ENCODE measurements at places on chromosomes 2 and 18.

DNA sequence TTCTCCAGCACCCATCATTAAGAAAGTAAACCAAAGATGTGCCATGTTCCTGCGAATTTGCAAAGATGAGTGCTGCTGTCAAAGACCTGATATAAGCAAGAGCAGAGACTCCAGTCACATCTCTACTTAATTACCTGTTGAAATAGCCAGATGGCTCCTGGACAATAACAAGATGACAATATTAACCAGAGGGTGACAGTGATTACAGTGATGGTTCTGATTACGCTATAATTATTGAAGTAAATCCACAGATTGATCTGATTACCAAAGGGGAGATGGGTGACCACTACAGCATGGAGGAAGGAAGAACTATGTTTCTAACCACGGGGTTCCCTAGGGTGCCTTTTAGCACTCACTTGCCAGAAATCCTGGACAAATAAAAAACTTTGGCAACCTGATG, 36.5 kb upstream of the AFF3 start:
- no peak for DNase-seq

DNA sequence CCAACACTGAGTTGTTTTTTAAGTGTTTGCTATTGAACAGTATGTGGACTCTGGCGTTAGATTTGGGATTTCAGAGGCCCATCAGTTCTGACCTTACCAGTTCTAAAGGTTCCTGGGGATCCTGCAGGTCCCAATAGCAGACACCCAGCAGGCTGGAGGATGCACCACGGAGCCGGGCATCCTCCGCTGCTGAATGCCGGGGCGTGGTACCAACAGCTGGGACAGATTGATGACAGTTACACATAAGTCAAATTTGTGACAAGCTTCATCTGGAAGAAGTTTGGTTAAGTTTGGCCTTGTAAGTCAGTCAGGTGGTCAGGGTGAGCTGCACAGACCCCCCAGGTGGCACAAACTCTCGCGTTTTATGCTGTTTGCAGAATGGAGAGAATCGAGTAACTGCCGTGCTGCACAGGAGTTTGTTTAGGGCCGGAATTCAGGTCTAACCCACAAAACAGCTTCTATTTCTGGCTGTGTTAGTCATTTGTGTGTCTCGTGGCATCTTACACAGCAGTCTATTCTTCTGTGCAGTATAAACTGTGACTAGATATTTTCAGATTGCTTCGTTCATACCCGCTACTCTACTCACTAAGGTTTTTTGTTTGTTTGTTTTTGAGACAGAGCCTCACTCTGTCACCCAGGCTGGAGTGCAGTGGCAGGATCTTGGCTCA, 19.2 kb downstream of the CTDP1 start:
- DNase-seq, result no peak

DNA sequence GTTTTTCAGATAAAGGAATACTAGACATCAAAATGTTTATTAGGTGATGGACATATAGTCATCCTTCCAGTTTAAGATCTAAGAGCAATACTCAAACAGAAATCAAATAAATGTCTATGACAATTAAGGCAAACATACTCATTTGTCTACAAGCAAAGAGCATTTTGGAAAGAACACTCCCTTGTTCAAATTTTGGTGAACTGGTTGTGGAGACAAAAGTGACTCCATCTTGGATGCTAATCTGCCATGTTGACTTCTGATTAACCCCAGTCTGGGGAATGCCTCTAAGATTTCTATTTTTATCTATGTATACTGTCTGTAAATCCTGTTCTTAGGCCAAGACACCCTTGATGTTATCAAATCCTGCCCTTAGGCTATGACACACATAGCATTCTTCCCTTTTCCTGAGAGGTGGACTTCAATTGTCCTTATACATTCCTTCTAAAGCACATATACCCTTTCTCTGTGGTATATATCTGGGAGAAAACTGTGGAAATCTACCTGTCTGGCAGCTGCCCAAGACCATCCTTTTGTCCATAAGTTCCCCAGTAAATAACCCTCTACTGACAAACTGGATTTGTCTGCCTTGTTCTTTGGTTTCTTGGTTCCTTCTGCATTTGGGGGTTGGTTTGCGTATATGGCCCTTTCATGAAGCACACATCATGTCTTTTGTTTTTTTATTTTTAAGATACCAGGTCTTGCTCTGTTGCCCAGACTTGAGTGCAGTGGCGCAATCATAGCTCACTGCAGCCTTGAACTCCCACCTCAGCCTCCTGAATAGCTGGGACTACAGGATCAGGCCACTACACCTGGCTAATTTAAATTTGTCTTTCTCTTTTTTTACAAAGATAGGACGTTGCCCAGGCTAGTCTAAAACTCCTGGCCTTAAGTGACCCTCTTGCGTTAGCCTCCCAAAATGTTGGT, 12.5 kb upstream of the PLEKHM3 start:
- no peak for DNase-seq

GRCh38 chr2:234723400-234723799, 226.5 kb upstream of the ARL4C start:
- DNase-seq, result no peak

DNA sequence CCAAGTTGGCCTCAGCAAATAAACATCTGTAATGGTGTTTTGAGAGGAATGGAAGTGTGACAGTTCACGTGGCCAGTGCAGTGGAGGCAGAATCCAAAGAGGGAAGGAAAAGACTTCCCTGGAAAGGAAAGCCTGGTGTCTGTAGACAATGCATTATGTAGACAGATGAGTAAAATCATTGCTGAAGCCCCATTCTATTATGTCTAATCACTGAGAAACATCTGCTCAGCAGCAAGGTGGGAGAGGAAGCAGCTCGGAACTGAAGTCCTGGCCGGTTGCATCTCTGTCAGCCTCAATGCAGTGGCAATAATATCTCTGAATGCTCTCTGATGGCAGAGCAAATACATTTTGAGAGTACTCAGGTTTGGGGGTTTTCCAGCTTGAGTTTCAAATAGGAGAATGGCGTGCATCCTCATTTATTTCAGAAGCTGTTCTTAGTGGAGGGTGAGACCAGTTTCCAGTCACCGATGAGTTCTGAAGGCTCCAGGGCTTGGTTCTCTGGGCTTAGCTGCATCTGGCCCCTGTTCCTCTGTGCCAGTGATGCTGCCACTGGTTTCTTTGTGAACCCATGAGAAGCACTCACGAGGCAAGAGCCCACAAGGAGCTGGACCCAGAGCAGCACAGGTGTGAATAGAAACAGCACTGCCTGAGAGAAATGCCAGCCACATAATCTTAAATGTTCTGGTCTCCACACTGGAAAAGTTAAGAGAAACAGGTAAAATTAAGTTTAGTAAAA, 63.3 kb downstream of the RPIA start:
- no peak for DNase-seq

DNA sequence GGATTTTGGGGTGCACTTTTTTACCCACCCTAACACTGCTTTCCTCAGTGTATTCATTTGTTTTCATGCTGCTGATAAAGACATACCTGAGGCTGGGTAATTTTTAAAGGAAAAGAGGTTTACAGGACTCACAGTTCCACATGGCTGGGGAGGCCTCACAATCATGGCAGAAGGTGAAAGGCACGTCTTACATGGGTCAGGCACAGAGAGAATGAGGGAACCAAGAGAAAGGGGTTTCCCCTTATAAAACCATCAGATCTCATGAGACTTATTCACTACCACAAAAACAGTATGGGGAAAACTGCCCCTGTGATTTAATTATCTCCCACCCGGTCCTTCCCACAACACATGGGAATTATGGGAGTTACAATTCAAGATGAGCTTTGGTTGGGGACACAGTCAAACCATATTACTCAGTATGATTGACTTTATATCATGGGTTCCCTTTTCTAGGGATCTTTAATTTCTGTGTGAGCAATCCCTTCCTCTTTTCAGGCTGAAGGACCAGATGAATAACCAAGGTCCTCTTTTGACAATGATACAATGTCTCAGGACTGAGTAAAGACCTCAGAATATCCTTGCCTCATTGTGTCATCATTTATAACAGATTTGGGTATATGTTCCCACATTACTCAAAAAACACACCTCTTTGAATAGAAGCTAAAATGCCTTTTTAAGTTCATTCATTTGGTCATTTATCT, 100.1 kb upstream of the TRIB2 start:
- DNase-seq, result no peak

- DNase-seq, result no peak
Measured at GRCh38 chr2:175855236-175855635, 146.8 kb downstream of the LNPK start.

DNA sequence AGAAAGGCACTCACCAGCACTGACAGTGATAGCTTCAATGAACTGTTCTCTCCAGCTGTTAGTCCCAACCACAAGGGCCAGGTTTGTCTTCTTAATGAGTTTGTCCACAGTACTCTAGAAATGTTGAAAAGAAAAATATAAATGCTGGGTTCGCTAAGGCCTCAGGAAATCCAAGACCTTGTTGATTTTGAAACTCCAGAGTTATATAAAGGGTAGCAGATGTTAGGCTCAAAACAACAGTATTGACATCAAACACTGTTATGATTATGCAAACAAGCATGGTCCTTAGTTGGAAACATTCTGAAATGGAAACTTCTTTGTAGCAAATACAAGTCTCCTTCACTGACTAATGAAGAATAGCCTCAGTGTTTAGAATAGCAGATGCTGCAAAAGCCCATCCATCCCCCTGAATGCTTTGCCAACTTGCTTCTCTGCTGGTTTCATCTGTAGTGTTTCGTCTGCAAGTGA, 291.1 kb downstream of the SLC8A1 start:
- DNase-seq, result no peak

DNA sequence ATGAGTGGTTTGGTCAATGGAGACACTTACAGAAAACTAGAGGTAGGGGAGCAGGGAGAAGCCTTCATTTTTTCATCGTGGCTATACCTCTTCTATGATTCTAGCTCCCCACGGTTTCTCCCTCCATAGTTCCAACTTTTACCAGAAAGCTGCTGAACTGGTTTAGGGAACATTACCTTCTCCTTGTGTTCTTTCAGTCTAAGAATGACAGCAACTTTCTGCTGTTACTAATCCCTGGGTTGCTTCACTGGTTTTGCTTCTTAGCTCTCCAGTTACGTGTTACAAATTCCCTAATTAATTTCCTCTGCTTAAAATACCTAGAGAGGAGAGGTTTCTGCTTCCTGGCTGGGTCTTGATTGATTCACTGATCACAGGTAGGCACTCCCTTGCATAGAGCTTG, 499.9 kb downstream of the SLC4A3 start:
- DNase-seq, result no peak

DNA sequence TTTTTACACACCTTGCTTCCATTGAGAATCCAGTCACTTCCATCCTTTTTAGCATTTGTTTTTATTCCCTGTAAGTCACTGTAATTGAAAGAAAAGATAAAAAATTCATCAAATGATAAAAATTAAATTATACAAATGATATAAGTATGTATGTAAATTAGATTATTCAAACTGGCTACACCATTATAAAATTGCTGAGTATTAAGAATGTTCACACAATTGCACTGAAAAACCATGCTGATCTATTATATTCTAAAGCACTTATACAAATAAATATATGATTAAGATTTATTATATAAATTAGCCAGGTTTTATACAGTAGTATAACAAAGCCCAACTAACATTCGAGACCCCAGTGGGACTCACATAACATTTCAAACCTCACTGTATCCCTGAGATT, 15.1 kb downstream of the ACADL start:
- DNase-seq, result no peak

- DNase-seq, result no peak
Measured at GRCh38 chr2:199997296-199997695, 41.9 kb downstream of the MAIP1 start.

- no peak for DNase-seq
Measured at GRCh38 chr2:158718196-158718585, 76.9 kb upstream of the DAPL1 start.

DNA sequence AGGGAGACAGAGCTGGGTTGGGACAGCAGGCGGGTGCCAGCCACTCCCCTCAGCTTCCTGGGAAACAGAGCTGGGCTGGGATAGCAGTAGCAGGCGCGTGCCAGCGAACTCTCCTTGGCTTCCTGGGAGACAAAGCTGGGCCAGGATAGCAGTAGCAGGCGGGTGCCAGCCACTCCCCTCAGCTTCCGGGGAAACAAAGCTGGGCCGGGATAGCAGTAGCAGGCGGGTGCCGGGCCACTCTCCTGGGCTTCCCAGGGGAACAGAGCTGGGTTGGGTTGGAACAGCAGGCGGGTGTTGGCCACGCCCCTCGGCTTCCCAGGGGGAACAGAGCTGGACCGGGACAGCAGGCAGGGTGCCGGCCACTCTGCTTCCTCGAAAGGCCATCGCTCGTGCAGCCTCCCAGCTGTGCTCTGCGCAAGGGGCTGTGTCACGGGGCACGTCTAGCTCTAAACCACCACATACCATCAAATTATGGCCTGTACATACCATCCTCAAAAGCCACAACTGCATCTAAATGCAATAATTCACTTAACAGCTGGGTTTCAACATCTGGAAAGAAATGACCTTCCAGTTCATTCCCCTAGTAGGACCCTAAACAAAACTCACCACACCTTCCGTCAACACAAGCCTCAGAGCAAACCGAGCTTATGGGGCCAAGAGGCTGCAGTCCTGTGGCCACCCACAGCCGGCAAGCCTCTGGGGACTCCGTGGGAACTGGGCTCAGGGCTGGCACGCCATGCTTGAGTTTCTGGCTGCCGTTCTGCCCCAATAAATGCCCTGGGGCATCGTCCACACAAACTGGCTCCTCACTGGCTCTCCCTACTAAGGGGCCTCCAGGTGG, 228.3 kb downstream of the TWIST2 start:
- DNase-seq, result no peak

DNA sequence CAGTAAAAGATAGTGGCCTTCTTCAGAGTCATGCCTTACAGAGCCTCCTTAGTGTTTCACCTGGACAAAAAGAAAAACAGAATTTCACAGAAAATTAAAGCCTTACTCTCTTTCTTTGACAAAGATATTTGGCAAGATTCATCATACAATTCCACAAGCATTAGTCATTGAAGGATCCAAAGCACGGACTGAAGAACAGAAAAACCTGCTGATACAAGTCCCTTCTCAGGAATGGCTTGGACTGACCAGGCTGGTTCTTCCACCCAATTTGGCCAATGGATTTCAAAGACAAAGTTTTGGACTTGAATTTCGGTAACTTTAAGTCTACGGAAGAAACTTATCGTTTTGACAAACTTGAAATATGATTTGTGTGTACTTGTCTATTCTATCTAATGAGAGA, 39.1 kb upstream of the GALNT3 start:
- DNase-seq, result no peak

DNA sequence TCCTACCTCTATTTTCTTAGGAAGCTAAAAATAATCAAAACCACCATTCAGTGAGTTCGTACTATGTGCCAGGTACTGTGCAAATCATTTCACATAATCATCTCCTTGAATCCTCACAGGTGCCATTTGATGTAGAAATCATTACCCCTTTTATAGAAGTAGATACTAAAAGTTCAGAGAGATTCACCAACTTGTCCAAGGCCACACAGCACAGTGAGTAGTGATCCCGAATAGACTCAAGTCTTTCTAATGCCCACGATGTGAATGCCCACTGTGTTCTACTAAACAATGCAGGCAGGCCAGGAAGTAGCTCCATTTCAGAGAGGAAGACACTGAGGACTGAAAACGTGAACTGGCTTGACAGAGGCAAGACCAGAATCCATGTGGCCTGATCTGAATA, 68.8 kb downstream of the ANTXR1 start:
- no peak for DNase-seq

DNA sequence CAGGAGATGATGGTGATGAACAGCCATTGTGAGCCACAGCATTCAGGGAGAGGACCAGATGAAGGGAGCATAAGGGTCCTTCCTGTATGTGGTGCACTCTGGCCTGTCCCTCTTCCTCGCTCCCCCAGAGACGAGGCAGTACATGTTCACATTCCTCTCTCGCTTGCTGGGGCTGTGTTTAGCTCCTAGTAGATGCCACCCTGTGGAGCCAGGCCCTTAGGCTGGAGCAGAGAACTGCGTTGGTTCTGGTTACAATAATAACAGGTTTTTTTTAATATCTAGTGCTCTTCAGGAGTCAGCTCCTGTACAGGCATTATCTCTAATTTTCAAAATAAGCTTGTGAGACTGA, 171.1 kb upstream of the MYT1L start:
- no peak for DNase-seq

All from left cardiac atrium (tissue), 4 donors.